Muscle of leg (tissue), 16 donors: ENCODE measurements at places on chromosomes 6 and 20. TPM values are rescaled to one million over a fixed set of nuclear protein-coding genes. Genes with fewer than 3 reads are reported as not detected.

The MMUT gene
- polyA plus RNA-seq: 18.9 TPM

The PACRG gene
- polyA plus RNA-seq: 1.5 TPM

The CD24 gene
- polyA plus RNA-seq: 20.6 TPM

The GHRH gene
- polyA plus RNA-seq: not detected

The CRISP2 gene
- not detected for polyA plus RNA-seq

The LY6G6C gene
- polyA plus RNA-seq: 1.2 TPM

The C6orf15 gene
- polyA plus RNA-seq: not detected

The EBF4 gene
- 4.0 TPM for polyA plus RNA-seq

The TMEM74B gene
- polyA plus RNA-seq: 2.2 TPM

The PTCRA gene
- polyA plus RNA-seq: not detected

The OPN5 gene
- 0.28 TPM for polyA plus RNA-seq

The NAPB gene
- 5.6 TPM for polyA plus RNA-seq

The SYNDIG1 gene
- 5.1 TPM for polyA plus RNA-seq
